AG10803 (cell line): ENCODE measurements at places on chromosomes 7 and 10.
A peak's percentile ranks its signal among the peaks of the same experiment; 100 is the strongest.

GRCh38 chr10:24826009-24826408, 102.3 kb upstream of the ARHGAP21 start:
- peak; percentile 84 for DNase-seq

GRCh38 chr10:47145290-47145934, 154.6 kb upstream of the GDF10 start:
- DNase-seq: no peak

- DNase-seq: no peak
These were observed 135.2 kb downstream of the RGS10 start for GRCh38 chr10:119407254-119407777.

GRCh38 chr10:59582058-59582457, 127.6 kb downstream of the SLC16A9 start:
- no peak for DNase-seq

DNA sequence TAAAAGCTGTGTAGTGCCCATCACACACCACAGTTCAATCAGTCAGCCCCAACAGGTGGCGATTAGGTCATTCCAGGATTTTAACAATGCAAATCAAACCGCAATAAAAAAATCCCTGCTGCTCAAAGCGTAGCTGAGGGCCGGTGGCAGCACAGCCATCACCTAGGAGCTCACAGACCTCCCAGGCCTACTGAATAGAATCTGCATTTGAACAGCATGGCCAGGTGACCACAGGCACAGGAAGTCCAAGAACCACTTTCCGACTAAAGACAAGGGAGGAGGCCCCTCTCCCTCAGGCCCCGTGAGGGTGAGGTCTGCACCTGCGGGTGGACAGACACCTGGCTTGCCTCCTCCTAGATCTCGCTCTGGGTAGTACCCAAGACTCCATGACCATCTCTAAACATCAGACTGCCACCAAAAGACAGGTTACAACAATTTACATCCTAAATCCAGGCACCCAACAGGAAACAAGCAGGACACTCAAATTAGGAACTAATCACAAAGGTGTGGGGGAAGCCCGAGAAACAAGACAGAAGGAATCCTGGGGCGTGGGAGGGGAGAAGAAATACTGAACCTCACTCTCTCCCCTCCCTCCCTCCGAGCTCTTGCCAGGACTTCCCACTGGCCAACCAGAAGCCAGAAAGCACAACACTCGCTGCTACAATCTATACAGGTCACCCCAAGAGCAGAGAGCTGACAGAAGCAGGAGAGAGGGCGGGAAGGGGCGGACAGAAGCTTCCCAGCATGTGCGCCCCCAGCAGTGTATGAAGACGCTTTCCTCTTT, 19.2 kb downstream of the GNA12 start:
- no peak for DNase-seq

DNA sequence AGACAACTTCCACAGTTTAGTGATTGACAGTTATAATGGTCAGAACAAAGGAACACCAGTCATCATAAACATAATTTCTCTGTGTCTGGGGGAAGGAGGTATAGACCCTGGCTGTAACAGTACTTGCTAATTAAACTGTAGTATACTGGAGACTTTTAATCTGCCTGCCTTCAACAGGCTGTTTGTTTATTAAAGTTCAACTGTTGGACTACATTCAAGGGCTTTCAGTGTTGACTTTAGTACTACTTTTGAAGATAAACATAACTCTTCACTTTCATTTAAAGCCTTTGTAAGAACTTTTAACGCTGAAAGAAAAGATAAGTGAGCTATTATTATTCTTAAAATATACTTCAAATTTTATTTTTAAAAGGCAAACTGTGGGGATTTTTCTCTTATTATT, 15.5 kb upstream of the PTTG1IP2 start:
- DNase-seq: no peak

DNA sequence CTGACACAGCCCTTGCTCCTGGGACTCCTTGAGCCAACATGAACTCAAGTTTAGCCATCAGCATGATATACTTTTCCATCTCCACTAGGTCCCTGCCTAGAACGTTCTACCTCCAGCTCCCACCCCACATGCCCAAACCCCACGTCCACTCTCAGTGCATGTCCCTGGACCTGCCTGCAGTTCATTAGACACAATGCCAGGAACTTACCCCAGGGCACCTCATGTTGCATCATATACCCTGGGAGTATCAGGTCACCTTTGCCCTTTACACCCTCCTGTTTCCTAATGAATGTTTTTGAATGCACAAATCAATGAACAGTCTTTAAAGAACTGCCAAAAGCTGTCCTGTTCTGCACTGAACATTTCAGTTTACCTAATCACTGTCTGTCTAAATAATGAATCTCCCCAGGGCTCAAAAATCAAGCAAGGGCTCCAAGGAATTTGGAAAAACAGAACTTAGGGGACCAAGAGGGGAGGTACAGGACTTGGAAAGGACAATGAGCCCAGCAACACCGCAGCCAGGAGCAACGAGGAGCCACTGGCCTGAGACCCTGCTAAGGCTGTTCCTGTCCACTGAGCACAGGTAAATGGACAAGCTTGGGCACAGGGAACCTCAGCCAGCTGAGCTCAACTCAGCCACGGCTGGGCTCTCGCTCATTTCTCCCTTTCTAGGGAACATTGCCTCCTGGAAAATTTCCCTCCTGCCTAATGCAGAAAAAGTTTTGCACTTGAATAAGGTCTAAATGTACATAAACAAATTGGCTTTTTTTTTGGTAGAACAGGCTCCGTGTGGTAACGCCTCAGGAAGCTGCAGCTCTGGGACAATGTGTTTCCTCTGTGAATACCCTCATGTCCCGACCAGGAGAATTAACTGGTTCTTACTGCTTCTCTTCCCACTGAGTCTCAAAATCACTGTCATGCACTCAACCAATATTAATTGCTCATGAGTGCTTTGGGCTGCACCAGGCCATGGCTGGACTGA, 7.4 kb downstream of the MAT1A start:
- no peak for DNase-seq

- DNase-seq: no peak
These were observed 239.5 kb upstream of the FOXP2 start for GRCh38 chr7:114175125-114175524.

DNA sequence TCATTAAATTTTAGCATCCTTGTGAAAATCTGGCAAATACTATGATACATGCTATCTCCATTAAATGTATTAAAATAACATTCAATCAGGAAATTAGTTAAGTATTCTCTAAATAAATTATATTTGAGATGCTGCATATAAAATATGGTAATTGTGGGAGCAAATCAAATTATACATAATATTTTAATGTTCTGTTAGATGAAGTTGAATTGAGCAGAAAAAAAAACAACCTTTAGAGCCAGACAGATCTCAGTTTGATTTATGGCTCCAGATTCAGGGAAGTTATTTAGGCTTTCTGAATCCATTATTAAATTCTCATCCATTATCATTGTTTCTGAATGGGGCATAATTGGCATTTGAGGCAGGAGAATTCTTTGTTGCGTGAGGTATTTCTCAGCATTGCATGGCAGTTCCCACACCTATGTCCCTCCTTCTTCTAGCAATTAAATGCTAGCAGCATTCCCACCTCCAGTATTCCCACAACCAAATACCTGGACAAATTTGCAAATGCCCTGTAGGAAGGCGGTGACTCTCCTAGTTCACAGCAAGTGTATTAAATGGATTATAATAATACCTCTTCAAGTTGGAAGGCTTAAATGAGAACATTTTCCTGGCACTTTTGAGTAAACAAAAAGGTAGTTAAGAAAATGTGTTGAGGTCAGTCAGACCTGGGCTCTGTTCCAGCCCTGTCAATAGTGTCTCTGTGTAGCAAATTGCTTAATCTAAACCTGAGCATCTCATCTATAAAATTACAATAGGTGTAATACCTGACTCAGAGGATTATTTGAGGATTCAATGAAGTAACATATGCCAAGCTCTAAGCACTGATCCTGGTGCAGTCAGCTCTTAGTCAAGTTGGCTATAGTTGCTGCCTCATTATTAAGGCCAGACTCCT, 108.9 kb downstream of the RNLS start:
- DNase-seq: no peak

DNA sequence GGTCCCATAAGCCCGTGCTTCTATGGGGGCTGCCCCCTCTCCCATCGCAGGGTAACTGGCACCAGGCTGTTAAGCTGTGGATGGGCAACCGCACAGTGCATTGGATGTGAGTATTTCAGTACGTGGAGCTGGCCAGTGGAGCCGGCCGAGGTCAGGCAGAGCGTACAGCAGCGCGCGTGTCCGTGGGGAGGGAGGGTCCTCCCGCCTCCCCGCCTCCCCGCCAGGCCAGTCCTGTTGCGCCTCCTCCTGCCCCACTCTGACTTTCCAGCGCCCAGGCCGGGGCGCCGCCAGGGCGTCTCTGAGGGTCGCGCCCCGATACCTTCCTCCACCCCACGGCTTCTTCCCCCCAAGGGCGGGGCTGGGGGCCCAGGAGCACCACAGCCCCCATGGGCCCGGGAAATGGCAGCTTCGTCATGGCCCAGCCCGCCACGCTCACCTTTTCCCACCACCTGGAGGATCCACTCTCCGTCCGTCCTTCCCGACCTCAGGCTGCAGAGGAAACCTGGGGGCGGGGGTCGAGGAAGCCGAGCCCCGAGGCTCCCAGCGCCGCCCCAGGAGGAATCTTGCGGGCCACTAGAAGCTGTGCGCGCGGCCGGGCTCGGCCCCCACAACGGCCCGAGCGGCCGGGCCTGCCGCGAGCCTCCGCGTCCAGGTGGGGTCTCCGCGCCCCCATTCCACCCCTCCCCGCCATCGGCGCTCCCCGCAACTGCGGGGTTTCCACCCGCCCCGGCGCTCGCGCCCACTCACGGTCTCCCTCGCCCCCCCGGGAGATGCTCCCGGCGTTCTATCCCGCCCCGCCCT, 831 bp upstream of the PFKP start:
- no peak for DNase-seq

- DNase-seq: no peak
These were observed 20.4 kb downstream of the GRID2IP start for GRCh38 chr7:6530626-6531491.

- DNase-seq: no peak
These were observed 180.6 kb downstream of the LRMDA start for GRCh38 chr10:75611993-75612372.

DNA sequence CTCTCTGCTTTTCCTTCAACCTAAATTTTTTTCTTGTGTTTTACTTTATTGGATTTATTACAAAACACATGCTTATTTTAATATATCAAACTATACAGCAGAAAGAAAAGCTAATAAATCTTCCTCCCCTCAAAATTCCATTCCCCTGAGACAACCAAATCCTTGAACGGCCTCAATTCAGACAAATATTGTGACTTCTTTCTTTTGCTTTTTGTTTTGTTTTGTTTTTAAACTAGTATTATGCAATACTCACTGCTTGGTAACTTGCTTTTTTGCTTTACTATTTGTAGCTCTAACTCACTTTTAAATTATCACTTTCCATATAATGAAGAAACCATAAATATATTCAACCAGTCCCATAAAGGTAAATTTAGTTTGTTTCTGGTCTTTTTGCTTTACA, 59.4 kb upstream of the CDK1 start:
- DNase-seq: no peak

DNA sequence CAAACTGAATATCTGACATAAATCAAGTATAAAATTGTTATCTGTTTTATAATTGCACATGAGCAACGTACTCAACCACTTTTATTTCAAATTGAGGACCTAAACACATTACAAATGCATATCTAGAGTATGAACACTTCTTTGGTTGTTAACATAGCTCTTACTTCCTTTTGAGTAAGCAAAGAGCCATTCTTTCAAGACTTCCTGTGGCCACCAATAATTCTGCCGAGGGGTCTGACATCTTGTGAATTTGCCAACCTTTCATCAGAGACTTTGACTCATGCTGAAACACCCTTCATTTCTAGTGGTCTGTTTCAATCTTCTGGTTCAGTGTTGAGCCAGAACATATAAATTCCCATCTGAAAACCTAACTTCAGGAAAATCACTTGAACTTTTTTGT, 59.4 kb downstream of the CDK14 start:
- peak; percentile 86 for DNase-seq

DNA sequence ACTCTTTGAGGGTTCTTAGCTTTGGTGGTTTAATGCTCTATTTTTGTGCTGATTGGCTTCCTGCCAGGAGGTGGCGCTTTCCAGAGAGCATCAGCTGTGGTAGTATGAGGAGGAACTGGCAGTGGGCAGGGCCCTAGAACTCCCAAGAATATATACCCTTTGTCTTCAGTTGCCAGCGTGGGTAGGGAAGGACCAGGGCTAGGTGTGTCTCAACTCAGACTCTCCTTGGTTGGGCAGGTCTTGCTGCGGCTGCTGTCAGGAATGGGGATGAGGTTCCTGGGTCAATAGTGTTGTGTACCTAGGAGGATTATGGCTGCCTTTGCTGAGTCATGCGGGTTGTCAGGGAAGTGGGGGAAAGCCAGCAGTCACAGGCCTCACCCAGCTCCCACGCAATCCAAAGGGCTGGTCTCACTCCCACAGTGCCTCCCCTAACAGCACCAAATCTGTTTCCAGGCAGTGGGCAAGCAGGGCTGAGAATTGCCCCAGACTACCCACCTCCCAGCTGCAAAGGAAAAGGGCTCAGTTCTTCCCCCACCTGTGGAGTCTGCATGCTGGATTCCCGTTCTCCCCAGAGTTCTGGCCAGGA, 191.5 kb downstream of the PHTF2 start:
- DNase-seq: no peak

DNA sequence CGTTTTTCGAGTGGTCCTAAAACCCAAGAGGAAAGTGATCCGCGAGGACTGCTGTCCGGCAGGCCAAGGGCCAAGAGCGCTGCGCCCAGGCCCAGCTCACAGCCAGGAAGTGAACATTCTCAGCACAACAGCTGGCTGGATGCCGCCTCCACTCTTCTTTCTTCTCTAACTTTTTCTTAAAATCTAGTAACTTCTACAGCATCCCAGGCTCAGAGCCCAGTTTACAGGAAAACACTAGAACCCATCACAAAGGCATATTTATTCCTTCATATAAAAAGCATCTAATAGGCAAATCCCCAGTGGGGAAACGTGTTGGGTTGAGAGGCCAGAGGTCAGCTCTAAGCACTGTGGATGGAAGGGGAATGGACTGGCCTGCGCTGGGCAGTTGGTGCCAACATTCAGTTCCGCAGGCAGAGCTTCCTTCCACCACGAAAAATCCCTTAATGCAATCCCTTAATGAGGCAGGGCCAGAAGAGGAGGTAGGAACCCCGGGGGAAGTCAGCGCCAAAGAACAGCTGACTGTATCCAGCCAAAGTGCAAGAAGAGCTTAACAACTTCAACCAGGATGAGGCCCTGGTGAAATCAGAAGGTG, 74.8 kb downstream of the ZRANB1 start:
- no peak for DNase-seq

GRCh38 chr7:136114966-136115762, 138.0 kb upstream of the MTPN start:
- peak; percentile 48 for DNase-seq

- no peak for DNase-seq
These were observed 165.8 kb downstream of the INHBA start for GRCh38 chr7:41536873-41537665.

DNA sequence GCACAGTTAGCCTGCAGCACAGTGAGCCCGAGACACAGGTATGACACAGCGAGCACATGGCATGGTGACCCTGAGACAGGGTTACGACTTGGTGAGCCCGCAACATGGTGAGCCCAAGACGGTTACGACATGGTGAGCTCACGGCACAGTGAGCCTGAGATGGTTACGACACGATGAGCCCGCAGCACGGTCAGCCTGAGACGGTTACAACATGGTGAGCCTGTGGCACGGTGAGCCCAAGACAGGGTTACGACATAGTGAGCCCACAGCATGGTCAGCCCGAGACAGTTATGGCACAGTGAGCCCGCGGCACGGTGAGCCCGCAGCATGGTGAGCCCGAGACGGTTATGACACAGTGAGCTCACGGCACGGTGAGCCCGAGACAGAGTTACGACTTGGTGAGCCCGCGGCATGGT, 156.1 kb downstream of the MAD1L1 start:
- DNase-seq: no peak

- peak; percentile 67 for DNase-seq
These were observed 100.4 kb upstream of the SEMA3A start for GRCh38 chr7:84294847-84295455.
